ENCODE measurements at places on chromosomes 6 and 20.

DNA sequence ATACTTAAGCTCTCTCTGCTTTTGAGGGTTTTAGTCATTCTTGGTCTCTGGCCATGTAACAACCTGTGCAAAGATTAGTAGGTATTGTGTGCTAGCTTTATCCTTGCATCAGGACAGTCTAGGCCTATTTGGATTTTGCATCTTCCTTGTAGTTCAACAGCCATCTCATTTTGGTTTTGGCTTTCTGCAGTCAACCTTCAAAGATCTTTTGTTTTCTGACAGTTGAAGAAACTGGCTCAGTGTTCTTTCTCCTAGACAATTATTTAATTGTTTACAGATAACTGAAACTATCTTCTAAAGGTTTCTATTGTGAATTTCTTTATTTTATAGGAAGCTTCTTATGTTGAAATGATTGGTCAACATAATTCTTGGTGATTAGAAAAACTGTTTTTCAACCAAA, 307.5 kb downstream of the CDKAL1 start:
- DNase-seq = no peak

DNA sequence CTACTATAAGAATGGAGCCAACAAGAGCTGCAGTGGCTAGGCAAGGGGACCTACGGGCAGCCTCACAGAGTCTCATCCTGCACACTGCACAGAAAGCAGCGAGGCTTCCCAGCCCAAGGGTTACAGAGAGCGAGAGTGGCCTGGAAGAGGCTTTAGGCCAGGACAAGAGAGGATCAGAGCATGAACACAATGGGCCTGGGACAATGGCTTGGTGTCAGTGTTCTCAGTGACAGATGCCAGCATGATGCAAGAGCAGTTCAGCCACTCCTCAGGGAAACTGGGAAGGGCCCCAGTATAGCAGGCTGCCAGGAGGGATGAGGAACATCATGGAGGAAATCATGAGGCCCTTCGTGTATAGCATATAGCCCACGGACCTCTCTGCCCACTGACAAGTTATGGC, 108.0 kb downstream of the NUS1 start:
- DNase-seq = no peak

GRCh38 chr6:111784433-111784832, 88.8 kb downstream of the FYN start:
- DNase-seq = no peak

DNA sequence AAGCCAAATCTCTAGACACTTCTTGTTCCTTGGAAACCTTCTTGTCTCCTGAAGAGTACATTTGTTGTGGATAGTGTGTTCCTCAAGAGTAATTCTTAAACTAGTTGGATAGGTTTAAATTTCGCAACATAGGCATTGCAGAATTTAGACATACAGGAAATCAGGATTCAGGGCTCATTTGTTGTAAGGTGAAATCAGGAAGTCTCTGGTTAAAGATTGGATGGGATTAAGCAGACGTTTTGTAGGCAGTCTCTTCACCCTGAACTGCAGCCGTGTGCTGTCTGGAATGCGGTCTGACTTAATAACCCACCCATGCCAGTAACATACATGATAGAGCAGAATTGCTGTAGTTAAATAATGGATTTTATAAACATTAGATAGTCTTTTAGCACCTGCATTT, 21.7 kb downstream of the HIVEP1 start:
- no peak for DNase-seq

- DNase-seq = no peak
These were observed 12.0 kb downstream of the RAB23 start for GRCh38 chr6:57210060-57210459.

GRCh38 chr6:154466139-154466538, 44.3 kb downstream of the CNKSR3 start:
- no peak for DNase-seq

DNA sequence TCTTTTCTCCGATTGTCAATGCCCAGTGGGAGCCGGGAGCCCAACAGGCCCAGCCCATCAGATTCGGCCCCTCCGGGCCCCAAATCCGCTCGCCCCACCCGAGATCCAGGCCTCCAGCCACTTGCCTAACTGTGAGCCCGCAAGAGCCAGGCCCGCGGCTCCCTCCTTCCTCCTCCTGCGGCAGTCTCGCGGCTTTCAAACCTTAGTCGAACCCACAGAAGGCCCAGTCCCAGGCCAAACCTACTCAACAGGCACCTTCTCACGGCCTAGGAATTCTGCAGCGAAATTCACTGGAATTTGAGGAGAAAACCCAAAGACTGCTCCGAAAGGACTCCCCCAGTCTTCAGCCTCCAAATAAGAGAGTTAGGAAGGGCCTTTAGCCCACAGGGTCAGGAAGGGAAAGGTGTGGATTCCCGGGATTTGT, 2.8 kb upstream of the TFAP2A start:
- DNase-seq = no peak

DNA sequence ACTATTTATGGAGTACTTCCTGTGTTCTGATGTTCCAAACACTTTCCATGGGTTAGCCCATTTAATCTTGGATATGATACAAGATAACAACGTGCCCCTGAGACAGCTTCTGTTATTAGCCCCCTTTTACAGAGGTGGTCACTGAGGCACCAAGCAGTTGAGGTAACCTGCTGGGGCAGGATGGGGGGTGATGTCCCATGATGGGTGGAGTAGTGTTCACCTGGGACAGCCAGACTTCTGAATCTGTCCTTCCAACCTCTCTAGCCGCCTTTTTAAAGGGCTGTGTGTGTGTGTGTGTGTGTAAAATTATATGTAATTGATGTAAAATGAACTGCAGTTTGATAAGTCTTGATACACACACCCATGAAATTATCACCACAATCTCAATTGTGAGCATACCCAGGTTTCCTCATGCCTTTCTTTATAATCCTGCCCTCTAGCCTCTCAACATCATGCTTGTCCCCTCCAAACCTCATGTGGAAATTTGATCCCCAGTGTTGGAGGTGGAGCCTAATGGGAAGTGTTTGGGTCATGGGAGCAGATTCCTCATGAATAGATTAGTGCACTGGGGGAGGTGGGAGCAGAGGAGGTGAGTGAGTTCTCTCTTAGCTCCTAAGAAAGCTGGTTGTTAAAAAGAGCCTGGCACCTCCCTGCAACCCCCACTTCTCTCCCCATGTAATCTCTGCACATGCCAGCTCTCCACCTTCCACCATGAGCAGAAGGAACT, 39.2 kb downstream of the PLAGL2 start:
- no peak for DNase-seq

GRCh38 chr20:41889126-41889843, 271.1 kb upstream of the CHD6 start:
- DNase-seq = no peak

GRCh38 chr6:30494291-30494861, 5.1 kb downstream of the HLA-E start:
- no peak for DNase-seq

- no peak for DNase-seq
These were observed 40.3 kb downstream of the MGME1 start for GRCh38 chr20:18009116-18009515.

- no peak for DNase-seq
These were observed 183.2 kb upstream of the TCF21 start for GRCh38 chr6:133705731-133706130.

GRCh38 chr6:115617031-115617430, 443.7 kb downstream of the FRK start:
- DNase-seq = no peak

- DNase-seq = no peak
These were observed 220.7 kb upstream of the DEFB112 start for GRCh38 chr6:50270415-50270814.

- DNase-seq = no peak
These were observed 21.6 kb downstream of the LY86 start for GRCh38 chr6:6610031-6610591.

GRCh38 chr6:152094992-152095592, 287.6 kb downstream of the ESR1 start:
- no peak for DNase-seq

DNA sequence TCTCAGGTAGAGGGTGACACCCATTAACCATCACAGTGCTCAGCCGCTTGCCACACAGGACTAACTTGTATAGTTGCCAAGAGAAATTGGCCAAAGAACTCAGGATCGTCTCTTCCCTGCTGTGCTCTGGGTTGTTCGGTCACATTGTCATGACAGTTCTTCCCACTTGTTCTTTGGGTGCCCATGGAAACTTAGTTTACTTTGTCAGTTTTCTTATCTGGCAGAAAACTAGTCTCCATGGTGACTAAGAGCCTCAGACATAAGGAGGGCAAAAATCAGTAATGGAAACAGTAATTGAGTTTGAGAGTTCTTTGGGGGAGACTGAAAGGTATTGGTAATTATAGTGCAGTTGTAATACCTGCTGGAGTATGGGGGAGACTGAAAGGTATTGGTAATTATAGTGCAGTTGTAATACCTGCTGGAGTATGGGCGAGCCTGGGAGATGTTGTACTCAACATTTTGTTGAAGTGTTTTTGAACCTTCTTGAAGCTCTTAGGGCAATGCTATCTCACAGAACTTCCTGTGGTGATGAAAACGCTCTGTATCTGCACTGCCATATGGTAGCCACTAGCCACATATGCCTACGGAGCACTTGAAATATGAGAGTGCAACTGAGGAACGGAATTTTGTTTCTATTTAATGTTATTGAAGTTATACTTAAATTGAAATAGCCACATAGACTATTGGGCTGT, 95.2 kb upstream of the HDGFL1 start:
- DNase-seq = no peak

GRCh38 chr6:3323696-3324261, 65.0 kb downstream of the PSMG4 start:
- no peak for DNase-seq

- no peak for DNase-seq
These were observed 215.1 kb upstream of the TBX18 start for GRCh38 chr6:84979541-84979940.

- DNase-seq = no peak
These were observed 83.2 kb downstream of the GCLC start for GRCh38 chr6:53461696-53462095.

DNA sequence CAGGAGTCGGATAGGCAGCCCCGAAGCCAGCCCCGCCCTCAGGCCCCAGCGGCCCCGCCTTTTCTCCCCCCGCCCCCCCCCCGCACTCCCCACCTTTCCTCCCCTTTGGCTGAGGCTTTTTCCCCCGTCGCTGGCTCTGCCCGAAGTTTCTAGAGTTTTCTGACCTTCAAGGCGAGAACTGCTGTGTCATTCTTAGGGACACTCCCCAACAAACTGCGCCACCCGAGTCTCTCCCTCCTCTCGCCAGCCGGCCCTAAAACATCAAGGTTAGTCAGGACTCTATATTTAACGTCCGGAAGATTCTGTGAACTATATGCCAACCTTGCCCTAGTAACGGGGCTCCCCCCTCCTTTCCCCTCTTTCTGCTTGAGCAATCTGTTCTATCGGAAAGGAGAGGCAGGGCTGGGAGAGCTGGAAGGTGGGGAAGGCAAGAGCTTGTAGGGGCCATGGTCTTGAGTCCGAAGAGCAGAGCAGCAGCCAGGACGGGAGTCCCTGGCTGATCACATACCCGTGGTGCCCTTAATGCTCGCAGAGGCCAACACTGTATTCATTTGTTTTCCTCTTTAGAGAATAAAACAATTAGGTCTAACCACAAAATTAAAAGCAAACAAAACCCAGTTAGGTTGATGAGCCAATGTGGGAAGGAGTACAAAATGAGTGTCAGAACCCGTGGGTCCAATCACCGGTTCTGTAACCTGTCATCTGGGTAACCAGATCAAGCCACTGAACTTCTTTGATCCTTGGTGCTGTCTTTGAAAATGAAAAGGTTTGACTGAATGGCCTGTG, 5.3 kb upstream of the HSPA1B start:
- DNase-seq = peak; percentile 49

DNA sequence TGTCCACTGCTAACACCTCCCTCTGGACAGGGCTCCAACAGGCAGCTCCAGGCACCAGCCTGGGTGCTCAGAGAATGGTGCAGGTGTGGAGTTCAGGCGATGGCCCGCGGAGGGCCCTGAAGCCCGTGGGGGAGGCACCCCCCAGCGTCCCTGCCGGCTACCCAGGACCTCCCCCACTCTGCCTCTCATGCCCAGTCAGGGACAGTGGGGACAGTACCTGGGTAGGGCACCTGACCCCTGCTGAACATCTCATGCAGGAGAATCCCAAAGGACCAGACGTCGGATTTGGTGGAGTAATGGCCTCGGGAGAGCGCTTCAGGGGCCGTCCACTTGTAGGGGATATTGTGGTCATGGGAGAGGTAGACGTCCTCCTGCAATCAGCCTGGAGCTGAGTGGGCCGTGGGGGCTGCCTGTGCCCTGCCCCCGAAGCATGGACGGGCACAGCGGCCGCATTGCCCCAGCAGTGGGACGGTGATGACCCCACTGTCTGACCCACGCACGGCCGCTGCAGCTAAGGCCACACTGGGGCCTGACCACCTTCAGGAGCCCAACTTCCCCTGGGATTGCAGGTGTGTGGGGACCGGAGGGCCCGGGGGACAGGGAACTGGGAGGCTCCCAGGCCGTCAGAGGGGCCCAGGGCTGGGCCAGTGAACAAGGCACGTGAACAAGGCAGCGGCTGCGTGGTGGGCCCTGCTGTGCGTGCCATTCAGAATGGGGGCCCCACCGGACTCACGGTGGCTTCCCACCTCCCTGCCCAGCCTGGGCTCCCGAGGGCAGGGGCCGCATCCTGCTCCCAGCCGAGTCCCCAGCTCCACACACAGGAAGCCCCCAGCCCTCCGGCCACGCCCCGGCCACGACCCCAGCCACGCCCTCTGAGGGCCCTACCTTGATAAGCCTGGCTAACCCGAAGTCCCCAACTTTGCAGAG, 7.1 kb downstream of the PTK6 start:
- no peak for DNase-seq

DNA sequence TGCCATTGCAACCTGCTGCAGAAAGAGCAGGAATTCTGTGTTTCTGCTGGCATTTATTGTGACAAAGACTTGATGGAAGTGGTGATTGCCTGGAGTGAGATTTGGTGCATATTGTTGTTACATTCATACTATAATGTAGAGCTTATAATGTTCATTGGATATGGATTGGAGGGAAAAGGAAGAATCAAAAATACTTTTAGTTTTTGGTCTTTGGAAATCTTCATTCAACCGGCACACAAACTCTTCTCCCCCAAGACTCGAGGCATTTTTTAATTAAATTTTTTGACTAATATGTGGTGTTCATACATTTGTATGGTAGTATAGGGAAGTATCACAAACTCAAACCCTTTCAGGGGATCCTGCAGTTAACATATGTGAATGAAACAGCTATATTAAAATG, 380.8 kb downstream of the DOK5 start:
- DNase-seq = no peak

DNA sequence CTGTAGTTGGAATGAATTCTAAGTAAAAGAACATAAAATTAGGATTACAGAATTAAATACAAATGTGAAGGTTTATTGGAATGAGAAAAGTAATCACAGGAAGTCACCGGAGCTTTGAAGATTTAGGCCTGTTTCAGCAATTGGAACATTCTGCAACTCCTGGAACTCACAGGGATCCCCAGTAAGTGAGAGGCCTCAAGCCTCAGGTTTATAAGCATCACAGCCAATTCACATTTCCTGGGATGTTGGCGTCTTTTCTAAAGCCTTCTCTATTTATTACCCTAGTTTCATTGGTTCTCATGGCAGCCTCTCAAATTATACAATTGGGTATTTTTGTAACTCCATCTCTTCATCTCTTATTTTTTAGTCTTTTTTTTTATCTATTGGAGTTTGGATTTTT, 90.4 kb upstream of the HIVEP1 start:
- no peak for DNase-seq

- no peak for DNase-seq
These were observed 502.1 kb upstream of the SOX4 start for GRCh38 chr6:21091411-21091810.

Measured in activated CD4-positive, alpha-beta T cell treated with anti-CD3 and anti-CD28 coated beads for 24 hours (primary cell).